Right ventricle myocardium inferior (tissue), 1 donor: ENCODE measurements at places on chromosomes 7 and 10. TPM values are rescaled to one million over a fixed set of nuclear protein-coding genes. Genes with fewer than 3 reads are reported as not detected.

The ADCY1 gene
- 5.9 TPM for total RNA-seq

The GBX1 gene
- total RNA-seq, result 2.4 TPM

The CYP2C18 gene
- not detected for total RNA-seq

The SEC61G gene
- total RNA-seq, result 103 TPM

The GATA3 gene
- total RNA-seq, result 1.3 TPM

The FEZF1 gene
- not detected for total RNA-seq

The SNX8 gene
- total RNA-seq, result 18.8 TPM

The CCDC3 gene
- 4.7 TPM for total RNA-seq

The FRAT1 gene
- 5.4 TPM for total RNA-seq

The MLLT10 gene
- total RNA-seq, result 18.3 TPM

The CWF19L1 gene
- 12.9 TPM for total RNA-seq

The RHOBTB1 gene
- total RNA-seq, result 12.1 TPM

The KIAA1549 gene
- 1.8 TPM for total RNA-seq

The ZNF804B gene
- not detected for total RNA-seq

The PHKG1 gene
- 31.2 TPM for total RNA-seq

The ACTL6B gene
- total RNA-seq, result not detected

The NPC1L1 gene
- total RNA-seq, result 0.05 TPM

The IFIT5 gene
- 8.2 TPM for total RNA-seq

The COL1A2 gene
- total RNA-seq, result 96.6 TPM

The PRKG1 gene
- total RNA-seq, result 28.1 TPM

The CCL24 gene
- not detected for total RNA-seq

The PLAC9 gene
- 45.2 TPM for total RNA-seq

The PCLO gene
- 1.7 TPM for total RNA-seq

The CYP3A7 gene
- not detected for total RNA-seq

The SLC16A9 gene
- 0.89 TPM for total RNA-seq

The WDFY4 gene
- 2.5 TPM for total RNA-seq

The SLC39A12 gene
- not detected for total RNA-seq
